RCC 7860 (cell line): ENCODE measurements at places on chromosomes 16 and 17.

DNA sequence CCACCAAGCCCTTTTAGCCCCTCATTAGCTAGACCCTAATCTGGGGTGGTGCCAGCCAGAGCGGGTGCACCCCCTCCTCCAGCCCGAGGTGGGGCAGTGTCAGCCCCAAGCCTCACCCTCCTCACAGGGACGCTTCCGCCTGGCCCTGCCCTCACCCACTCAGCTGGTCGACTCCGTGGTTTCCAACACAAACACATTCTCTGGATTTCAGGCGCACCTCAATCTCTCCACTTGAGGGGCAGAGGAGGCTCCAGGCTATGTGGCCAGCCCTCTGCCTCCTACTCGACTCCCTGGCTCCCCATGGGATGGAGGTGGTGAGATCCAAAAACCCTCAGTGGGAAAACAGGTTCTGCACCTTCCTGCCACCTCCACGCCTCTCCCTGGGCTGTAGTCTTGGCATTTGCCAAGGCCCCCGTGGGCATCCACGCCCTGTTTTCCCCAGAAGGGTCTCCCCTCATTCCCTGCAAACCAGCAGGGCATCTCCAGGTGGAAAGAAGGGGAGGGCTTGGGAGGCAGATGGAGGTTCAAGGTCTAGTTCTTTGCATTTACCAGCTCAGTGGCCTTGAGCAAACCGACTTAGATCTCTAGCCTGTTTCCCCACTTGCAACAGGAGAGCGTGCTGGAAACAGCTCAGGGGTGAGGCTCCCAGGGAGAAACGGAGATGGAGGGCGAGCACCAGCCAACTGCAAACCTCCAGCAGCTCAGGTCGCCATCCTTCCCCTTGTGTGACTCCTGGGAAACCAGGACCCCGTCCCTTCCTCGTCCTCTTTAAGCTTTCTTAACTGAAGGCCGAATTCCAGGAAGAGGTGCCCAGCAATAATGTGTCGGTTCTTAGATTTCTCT, 1.7 kb downstream of the EMP2 start:
- no peak for DNase-seq

DNA sequence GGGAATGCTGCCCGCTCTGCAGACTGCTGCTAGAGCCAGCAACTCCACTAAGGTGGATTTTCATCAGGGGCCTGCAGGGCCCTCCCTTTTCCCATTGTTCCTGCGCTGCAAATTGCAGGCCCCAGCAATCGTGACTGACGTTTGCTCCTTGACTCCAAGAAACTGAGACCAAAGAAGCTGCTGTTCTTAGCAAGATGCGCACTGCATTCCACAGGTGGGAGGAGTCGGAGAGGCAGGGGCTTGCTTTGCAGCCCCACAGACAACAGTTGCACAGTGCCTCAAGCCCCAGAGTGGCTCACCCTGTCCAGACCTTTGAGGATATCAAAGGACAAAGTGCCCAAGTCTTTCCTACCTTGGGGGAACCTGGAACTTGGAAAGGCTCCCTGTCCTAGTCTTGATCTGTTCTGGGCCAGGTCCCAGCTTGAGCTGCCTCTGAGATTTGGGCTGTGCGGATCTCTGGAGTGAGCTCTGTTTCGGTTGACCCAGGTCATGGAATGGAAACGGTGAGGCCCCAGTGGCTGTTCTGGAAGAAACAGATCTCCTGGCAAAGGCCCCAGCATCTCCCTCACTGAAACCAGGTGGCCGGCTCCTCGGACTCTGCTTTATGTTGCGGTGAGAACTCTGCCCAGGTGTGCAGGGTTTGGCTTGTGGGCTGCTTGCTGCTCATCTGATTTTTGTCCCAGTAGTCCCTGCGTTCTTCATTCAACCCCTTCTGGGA, 24.9 kb downstream of the PLCD3 start:
- DNase-seq, result no peak

- DNase-seq, result no peak
Observed at GRCh38 chr16:51131619-51132018, 19.5 kb downstream of the SALL1 start.

DNA sequence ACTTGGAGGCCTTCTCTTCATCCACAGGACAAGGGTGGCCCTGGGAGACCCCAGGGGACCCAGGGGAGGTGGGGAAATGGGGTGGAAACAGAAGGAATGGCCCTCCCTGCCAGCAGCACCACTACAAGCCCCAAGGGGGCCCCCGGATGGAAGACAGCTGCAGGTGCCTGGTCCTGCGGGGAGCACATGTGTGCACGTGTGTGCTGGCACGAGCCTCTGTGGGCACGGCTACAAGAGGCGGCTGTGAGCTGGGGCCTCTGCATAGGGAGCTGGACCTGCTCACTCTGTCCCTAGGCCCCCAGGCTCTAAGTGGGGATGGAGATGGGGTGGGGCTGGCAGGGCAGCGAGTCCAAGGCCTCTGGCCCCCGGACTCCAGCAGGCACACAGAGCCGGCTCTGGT, 13.2 kb upstream of the AATK start:
- DNase-seq, result no peak

DNA sequence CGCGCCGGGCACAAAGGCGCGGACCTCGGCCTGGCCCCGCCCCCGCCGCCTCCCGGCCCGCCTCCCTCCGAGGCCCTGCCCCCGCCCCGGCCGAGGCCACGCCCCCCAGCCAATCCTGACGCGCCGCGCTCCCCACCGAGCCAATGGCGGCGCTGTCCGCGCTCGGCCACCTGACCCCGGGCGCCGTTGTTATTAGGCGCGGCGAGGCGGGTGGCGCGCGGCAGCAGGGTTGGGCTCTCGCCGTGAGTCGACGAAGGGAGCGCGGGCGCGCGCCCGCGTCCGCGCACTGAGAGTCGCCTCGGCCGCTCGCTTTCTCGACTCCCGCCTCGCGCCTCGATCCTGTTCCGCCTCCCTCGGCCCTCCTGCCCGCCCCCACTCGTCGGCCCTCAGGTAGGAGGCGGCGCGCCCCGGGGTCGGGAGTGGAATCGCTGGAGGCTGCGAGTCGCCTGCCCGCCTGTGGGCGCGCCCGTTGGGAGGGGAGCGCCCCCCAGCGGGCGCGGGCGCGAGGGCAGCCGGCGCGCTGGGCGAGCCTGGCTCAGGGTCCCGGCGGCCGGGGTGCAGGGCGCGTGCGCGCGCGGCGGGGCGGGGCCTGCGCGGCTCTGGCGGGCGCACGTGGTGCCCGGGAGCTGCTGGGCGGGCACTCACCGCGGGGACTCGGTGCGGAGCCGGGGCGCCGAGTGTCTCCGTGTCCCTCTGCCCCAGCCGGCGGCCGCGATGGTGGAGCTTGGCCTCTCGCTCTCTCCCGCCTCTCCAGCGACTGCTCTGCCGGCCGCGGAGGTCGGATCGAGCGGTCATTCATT, 405 bp upstream of the CBLN1 start:
- DNase-seq, result no peak

DNA sequence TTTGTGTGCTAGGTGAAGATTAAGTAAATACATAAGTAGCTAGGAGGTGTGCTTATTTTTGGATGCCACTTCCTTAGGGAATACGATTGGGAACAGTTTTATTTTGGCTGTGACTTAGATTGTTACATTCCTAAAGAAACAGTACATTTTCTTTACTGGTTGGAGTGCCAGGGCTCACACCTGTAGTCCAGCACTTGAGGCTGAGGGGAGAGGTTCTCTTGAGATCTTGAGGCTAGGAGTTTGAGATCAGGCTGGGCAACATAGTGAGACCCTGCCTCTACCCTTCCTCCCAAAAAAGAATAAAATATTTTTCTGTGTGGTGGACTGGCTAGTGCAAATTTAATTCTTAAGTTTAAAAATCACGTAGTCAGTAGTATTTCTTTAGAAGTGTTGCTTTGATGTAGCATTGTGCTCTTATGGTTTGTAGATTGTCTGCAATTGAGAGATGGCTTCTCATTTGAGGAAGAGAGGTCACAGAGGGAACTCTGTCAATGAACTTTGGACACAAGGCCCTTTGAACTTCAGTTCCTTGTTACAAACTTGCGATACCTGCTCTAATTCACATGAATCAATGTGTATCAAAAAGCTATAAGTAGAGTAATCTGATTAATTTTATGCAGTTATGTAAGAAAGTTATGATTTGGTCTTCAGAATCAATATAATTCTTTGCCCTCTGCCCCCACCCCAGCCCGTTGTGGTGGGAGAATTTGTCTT, 7.1 kb downstream of the HAPSTR1 start:
- DNase-seq, result no peak

DNA sequence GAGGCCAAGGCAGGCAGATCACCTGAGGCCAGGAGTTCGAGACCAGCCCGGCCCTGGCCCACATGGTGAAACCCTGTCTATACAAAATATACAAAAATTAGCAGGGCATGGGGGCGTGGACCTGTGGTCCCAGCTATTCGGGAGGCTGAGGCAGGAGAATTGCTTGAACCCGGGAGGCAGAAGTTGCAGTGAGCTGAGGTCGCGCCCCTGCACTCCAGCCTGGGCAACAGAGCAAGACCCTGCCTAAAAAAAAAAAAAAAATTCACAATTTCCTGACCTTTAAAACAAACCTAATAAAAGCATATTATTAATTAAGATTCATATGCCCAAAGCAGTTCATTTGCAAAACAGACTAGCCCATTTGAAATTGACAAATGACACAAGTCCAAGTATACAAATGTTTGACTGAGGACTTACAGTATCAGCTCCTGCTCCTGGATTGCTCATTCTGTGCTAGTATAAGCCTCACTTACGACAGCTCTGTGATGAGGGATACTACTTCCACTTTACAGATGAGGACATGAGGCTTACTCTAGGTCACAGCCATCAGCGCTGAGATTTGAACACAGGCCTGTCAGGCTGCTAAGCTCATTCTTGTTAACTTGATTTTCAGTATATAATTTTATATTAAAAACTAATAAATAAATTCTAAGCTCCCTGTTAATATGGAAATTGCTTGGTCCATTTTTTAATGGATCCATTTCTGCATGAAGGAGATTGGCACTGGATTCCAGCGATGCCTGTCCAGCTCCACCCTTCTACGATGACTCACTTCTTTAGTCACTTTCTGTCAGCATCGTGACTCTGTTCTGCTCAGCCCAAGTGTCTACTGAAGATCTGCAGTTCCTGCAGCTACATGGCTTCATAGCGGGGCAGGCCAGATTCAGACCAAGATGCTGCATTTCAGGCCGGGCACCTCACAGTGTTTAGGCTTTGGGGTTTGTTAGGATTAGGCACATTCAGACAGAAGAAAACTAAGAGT, 88.2 kb downstream of the WDR59 start:
- DNase-seq, result peak; percentile 55

DNA sequence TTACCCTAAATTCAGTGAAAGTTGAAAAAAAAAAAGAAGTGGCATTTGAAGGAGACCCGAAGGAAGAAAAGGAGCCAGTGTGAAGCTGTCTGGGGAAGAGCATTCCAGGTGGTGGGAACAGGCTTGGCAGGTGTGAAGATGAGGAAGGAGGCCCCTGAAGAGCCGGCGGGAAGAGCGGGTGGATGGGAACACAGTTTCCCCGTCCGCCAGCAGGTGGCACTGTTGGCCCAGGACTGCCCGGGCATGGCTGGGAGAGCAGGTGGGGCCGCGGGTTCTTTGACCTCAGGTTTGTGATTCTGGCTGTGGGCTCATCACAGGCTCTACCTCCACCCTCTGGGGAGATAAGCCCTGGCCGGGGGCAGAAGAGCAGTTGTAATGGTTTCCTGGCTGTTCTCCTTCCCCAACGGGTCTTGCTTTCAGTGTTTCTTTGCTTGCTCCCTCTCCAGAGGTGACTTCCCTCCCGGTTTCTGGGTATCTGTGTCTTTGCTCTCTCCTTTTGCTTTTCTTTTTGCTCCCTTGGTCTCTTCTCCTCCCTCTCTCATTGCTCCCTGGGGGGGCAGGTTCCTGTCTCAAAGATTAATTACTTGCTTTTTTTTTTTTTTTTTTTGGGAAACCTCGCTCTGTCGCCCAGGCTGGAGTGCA, 32.3 kb downstream of the RAP1GAP2 start:
- peak; percentile 31 for DNase-seq

- peak; percentile 15 for DNase-seq
Observed at GRCh38 chr17:72462814-72463213, 342.0 kb downstream of the SOX9 start.

DNA sequence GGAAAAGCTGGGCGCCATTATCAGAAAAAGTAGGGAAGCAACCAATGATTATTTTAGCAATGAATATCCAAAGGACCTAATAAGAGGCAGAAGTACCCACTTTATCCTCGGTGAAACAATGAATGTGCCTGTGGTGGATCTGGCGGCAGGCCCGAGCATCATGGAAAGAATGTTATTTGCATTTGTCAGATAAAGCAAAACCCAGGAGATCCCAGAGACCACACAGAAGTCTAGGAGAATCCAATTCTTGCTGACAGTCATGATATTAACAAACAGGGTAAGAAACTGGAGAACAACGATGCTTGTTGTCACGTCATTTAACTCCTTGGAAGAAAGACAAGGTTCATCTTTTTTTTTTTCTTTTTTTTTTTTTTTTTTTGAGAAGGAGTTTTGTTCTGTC, 12.0 kb upstream of the TNRC6A start:
- no peak for DNase-seq

DNA sequence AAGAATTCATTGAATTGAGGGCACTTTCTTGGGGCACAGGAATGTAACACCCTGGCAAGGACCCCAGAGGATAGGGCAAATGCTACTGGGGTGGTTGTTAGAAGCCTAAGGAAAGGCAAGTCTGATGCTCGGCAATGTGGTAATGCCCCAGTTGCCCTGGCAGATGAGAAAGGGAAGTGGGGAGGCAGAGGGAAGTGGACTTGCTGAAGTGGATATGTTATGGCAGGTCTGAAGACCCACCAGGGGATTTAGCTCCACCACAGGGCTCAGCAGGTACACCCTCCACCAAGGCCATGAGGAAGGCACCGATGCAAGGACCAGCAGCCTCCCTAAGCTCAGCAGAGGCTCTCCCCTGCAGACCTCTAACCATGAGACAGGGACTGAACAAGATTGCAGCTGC, 184.8 kb downstream of the IRX5 start:
- DNase-seq, result no peak

GRCh38 chr17:7550344-7550743, 1.5 kb downstream of the TNFSF12 start:
- DNase-seq, result no peak

GRCh38 chr16:1992704-1993317, 3.0 kb downstream of the SYNGR3 start:
- DNase-seq, result no peak

- no peak for DNase-seq
Observed at GRCh38 chr16:30142672-30143346, 19.8 kb upstream of the MAPK3 start.

DNA sequence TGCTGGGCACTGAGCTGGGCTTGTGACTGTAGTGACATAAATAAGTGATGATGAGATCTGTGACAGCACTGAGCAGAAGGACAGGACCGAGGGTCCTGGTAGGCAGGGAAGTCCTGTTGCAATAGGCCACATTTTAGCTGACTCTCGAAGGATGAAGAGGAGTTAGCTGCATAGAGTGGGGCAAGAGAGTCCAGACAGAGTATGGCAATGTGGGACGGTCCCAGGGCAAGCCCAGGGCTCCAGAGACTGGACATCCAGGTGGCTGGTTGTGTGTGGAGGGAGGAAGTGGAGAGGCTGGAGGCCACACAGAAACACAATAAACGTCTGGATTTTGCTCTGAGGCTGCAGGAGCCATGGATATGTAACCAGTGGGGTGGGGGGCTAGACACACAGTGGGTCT, 64.5 kb upstream of the ZNF423 start:
- DNase-seq, result no peak
